ENCODE measurements at places on chromosomes 7 and 10. TPM values are rescaled to one million over a fixed set of nuclear protein-coding genes. Genes with fewer than 3 reads are reported as not detected.

DNA sequence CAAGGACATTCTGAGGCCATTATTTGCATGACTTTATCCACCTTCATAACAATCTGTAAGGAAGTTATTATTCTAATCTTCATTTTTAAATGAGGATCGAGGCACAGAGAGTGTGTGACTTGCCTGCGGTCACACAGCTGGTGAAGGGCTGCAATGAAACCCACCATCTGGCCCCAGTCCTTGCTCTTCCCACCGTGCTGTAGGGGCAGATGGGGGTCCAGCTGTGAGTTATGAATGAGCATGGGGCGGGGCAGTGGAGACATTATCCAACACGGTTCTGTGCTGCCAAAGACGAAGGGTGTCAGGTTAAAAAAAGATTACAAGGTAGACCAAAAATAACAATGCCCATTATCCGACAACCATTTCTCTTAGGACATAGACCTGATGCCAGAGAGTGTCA is 417.5 kb upstream of the MGMT start:
- no peak for DNase-seq
- H3K27me3 ChIP-seq, result no peaks in the 10 kb centered on the region
- H3K36me3 ChIP-seq, result no peaks in the 10 kb centered on the region
- peaks cover 5% of the 10 kb centered on the region for H3K4me1 ChIP-seq

DNA sequence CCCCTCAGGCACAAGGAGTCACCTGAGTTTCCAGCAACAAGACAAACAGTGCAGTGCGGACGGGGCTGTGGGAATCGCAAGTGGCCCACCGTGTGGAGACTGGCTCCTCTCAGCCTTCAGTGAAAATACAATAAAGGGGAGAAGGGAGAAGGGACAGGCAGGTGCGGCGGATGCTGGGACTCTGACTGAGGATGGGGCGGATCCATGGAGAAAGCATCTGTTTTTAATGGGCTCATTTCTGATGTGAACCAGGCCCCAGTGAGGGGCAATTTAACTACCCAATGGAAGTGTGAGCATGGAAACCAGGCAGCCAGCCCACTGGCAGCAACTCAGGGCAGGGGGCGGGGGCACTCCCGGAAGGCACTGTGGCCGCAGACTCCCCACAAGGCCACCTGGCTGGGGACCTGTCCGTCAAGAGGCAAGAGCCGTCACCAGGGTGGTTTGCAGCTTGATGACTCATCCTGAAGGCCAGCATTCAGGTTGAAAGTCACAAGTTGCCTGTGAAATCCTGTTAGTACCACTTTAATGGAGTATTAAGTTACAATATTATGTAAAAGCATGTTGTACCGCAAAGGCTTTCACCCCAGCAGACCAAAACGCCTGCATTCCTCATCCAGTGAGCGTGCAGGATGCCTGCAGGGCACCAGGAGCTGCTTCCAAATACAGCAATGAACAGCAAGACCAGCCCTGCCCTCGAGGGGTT is 476.4 kb downstream of the PTPRN2 start:
- H3K4me3 ChIP-seq, result no peak overlapping the region
- H3K36me3 ChIP-seq, result no peaks in the 10 kb centered on the region
- no peak overlapping the region for H3K27ac ChIP-seq

- H3K4me1 ChIP-seq, result peaks cover 4% of the 10 kb centered on the region
- H3K36me3 ChIP-seq, result no peaks in the 10 kb centered on the region
- DNase-seq, result no peak
- H3K27ac ChIP-seq, result no peak overlapping the region
- H3K27me3 ChIP-seq, result no peaks in the 10 kb centered on the region
- no peak overlapping the region for H3K4me3 ChIP-seq
Measured at GRCh38 chr7:108156897-108157605, 26.9 kb upstream of the LAMB4 start.

DNA sequence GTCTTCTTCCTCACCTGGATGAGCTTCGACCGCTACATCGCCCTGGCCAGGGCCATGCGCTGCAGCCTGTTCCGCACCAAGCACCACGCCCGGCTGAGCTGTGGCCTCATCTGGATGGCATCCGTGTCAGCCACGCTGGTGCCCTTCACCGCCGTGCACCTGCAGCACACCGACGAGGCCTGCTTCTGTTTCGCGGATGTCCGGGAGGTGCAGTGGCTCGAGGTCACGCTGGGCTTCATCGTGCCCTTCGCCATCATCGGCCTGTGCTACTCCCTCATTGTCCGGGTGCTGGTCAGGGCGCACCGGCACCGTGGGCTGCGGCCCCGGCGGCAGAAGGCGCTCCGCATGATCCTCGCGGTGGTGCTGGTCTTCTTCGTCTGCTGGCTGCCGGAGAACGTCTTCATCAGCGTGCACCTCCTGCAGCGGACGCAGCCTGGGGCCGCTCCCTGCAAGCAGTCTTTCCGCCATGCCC is 4.3 kb downstream of the GPER1 start:
- H3K4me3 ChIP-seq, result no peak overlapping the region
- peaks cover 13% of the 10 kb centered on the region for H3K4me1 ChIP-seq
- no peak overlapping the region for H3K27ac ChIP-seq
- no peaks in the 10 kb centered on the region for H3K36me3 ChIP-seq

DNA sequence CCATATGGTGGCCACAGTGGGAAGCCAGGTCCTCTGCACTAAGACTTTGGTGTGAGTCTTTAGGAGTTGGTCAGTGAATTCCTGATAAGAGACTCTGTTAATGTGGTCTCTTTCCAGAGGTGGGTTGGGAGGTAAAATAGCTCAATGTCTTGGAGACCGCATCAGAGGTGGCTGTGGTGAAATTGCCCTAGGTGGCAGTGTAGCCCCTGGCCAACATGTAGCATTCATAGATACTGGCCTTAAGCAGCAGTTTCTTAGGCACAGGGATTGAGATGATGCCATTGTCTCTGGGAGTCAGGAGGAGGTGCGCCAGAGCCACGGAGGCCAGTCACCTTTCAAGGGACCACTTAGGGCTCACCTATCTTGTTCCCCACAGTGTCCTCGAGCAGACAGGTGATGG is 202.8 kb downstream of the CREB5 start:
- H3K4me3 ChIP-seq, result no peak overlapping the region
- H3K27me3 ChIP-seq, result no peaks in the 10 kb centered on the region
- no peak overlapping the region for H3K27ac ChIP-seq
- no peaks in the 10 kb centered on the region for H3K4me1 ChIP-seq
- peak; percentile 57 for DNase-seq

DNA sequence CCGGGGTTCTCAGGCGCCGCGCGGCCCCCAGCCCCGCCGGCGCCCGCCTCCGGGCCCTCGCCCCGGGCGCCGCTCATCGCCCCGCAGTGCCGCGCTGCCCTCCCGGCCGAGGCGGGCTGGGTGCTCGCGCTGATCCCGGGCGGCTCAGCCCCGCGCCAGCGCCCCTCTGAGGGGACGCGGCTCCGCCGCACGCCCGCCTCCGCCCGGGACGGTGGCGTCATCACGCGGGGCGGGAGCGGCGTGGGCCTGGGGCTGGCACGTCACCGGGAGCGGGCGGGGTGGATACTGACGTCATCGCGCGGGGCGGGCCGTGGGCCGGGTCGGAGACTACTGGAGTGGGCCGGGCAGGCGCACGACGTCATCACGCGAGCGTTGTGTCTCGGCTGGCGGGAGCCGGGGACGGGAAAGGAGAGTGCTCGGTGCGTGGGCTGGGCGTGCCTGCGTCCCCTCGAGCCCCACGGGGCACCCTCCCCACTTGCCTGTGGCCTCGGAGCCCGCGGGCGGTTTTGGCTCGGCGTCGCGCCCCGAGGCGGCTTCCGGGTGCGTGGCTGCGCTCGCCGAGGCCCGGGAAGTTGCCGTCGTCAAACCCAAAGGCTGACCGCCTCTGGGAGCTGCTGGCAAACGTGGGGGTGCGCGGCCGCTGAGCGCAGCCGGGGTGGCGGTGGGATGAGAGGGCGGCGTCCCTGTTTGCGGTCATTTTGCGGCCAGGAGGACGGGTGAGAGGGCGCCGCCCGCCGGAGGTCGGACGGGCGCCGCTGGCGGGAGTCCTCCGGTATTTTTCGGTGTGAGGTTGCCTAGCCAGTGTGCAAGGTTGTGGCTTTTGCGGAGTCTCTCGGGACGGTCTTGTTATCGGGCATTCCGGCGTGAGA is at the start of gene ESYT2:
TSS of gene ESYT2 (minus strand) at position 168 of the 869 bp plus-strand sequence. CDS start at position 77, 91 bp downstream.
- H3K4me1 ChIP-seq, result peaks cover 5% of the 10 kb centered on the region
- no peaks in the 10 kb centered on the region for H3K36me3 ChIP-seq

- peaks cover 51% of the 10 kb centered on the region for H3K4me1 ChIP-seq
- peak overlapping the region; percentile 9 for H3K4me3 ChIP-seq
- peaks cover 95% of the 10 kb centered on the region for H3K27me3 ChIP-seq
- peak; percentile 94 for DNase-seq
Measured at GRCh38 chr10:75430000-75430763, 1.2 kb upstream of the LRMDA start.

DIP2C gene
- total RNA-seq, result 10.1 TPM

GRCh38 chr7:82056282-82056681 is 286.4 kb upstream of the HGF start:
- no peaks in the 10 kb centered on the region for H3K36me3 ChIP-seq
- H3K27ac ChIP-seq, result no peak overlapping the region
- H3K4me3 ChIP-seq, result no peak overlapping the region

DNA sequence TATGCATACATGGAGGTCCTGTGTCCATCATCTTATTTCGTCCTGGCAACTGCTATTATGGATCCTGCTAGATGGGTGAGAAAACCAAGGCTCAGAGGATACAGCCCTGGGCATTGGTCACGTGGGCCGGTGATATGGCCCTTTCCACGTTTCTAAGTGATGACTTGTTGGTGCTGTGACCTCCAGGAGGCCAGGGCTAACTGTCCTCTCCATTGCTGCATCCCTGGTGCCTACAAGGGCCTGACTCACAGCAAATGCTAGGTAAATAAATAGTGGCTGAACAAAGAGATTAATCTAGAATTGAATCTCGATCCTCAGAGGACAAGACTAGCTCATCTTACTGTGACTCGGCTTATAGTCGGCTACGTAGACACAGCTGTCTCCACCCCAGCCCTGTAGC is 78.6 kb downstream of the FAM53B start:
- no peaks in the 10 kb centered on the region for H3K27me3 ChIP-seq
- peaks cover 15% of the 10 kb centered on the region for H3K4me1 ChIP-seq
- no peaks in the 10 kb centered on the region for H3K36me3 ChIP-seq
- H3K27ac ChIP-seq, result no peak overlapping the region
- no peak overlapping the region for H3K4me3 ChIP-seq
- no peak for DNase-seq

- H3K36me3 ChIP-seq, result peaks cover 15% of the 10 kb centered on the region
- no peak overlapping the region for H3K27ac ChIP-seq
- DNase-seq, result no peak
- no peaks in the 10 kb centered on the region for H3K4me1 ChIP-seq
- H3K4me3 ChIP-seq, result no peak overlapping the region
Measured at GRCh38 chr10:119113751-119114732, 10.1 kb downstream of the DENND10 start.

DNA sequence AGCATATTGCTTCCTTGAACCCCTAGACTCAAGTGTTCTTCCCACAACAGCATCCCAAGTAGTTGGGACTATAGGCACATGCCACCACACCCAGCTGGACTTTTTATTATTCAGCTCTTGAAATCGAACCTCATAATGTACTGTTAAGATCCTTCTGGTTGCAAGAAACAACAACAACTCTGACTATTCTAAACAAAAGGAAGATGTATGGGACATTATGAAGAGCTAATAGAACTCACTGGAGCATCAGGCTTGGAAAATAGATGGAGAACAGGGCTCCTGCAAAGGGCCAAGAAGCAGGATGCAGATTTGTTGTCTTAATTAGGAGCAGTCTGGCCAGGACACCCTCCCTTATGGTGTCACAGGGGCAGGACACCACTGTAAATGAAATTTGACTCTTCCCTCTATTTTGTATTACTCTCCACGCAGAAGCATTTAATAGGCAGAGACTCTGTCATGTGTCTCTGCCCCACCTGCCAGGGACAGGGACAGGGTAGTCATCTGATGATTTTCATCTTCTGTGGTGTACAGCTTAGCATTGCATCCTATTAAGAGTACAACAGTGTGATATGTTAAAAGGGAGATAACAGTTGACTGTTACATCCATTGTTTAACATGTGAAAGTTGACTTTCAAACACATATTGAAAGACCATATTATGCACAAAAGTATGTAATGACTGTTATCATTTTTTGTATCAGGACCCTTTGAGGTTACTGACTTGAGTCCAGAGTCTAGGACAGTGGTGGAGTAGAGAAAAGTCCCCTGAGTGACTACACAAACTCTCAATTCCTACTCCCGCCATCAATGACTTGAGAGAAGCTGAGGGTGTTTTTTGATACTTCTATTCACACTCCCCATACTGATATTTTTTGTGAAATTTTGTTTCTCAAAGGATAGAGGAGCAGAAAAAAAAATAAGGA is 157.3 kb downstream of the LRRC4 start:
- peaks cover 15% of the 10 kb centered on the region for H3K4me1 ChIP-seq
- H3K27me3 ChIP-seq, result no peaks in the 10 kb centered on the region
- no peak overlapping the region for H3K27ac ChIP-seq
- DNase-seq, result no peak
- H3K36me3 ChIP-seq, result no peaks in the 10 kb centered on the region
- no peak overlapping the region for H3K4me3 ChIP-seq

NRP1 gene
- 1.9 TPM for total RNA-seq

GRCh38 chr10:43308986-43309385 is 42.1 kb upstream of the RASGEF1A start:
- peaks cover 5% of the 10 kb centered on the region for H3K4me1 ChIP-seq
- H3K27me3 ChIP-seq, result peaks cover 8% of the 10 kb centered on the region
- H3K36me3 ChIP-seq, result no peaks in the 10 kb centered on the region

DNA sequence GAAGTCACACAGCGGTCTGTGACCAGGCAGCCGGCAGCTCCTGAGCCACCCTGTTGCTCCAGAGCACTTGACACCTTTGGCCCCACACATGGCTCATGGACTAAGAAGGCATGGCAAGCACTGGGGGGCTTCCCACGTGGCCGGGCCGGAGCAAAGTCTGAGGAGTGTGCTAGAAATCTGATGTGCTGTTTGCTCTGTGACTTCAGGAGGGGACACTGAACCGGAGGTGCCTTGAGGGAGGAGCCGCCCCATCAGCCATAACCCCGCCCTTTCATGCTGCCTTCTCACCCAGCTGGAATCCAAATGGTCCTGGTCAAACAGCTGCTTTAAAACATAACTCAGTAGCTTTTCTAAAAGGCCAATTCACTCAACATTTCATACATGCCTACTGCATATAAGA is 33.5 kb downstream of the PROSER2 start:
- no peak overlapping the region for H3K4me3 ChIP-seq
- H3K27me3 ChIP-seq, result no peaks in the 10 kb centered on the region
- no peak for DNase-seq
- H3K36me3 ChIP-seq, result no peaks in the 10 kb centered on the region
- H3K4me1 ChIP-seq, result no peaks in the 10 kb centered on the region

- no peak for DNase-seq
- peaks cover 78% of the 10 kb centered on the region for H3K4me1 ChIP-seq
- no peak overlapping the region for H3K27ac ChIP-seq
- no peak overlapping the region for H3K4me3 ChIP-seq
- no peaks in the 10 kb centered on the region for H3K27me3 ChIP-seq
Measured at GRCh38 chr7:131602304-131602993, 46.0 kb upstream of the PODXL start.

DNA sequence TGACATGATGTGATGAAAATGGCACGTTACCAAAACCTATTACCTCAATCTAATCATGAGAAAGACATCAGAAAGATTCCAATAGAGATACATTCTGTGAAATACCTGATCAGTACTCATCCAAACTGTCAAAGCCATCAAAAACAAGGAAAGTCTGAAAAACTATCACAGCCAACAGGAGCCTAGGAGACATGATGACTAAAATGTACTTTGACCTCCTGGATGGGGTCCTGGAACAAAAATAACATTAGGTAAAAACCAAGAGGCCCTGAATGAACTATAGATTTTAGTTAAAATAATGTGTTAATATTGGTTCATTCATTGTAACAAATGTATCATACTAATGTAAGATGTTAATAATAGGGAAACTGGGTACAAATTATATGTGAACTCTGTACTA is 113.9 kb upstream of the LRGUK start:
- H3K27me3 ChIP-seq, result no peaks in the 10 kb centered on the region
- DNase-seq, result no peak
- H3K36me3 ChIP-seq, result no peaks in the 10 kb centered on the region
- H3K27ac ChIP-seq, result no peak overlapping the region

Data from neural progenitor cell (in vitro differentiated cells).